ENCODE measurements at places on chromosomes 2 and 18.

DNA sequence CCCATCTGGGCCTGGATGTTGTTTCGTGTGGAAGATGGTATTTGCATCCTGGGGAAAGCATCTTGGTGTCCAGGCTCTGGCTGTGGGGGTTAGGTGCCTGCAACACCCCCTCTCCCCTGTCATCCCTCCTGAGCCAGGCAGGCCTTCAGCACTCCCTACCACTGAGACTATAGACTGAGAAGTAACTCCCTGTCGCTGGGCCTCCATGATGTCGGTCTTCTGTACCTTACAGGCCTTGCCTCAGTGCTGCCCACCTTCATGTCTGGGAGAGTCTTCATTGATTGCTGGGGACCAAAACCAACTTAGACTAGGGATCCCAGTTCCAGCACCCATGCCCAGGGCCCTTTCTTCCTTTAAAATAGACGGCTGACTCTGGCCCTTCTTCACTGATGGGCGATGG, 33.1 kb upstream of the DNMT3A start:
- no peak for DNase-seq

GRCh38 chr2:172425336-172425735, 2.0 kb upstream of the ITGA6 start:
- DNase-seq = no peak

DNA sequence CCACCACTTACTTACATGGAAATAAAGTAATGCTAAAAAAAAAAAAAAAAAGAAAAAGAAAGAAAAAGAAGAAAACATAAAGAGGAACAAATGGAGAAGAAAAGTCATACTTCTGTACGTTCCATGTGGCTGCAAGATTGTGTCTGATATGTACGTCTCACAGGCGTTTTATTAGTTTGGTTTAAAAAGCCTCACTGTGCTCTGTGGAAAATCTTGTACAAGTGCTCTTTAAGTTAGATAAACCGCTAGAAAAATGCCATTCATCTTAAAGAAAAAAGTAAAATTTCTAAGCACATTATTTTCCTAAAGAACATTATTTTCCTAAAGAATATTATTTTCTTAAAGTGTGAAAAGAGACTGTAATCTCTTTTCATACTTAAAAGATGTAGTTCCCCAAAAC, 165.1 kb downstream of the ZNF521 start:
- DNase-seq = no peak

- peak; percentile 12 for DNase-seq
These were observed 52.6 kb downstream of the ATIC start for GRCh38 chr2:215364157-215365155.
